Stimulated activated naive CD4-positive, alpha-beta T cell (primary cell): ENCODE measurements at places on chromosomes 7 and 10.
A peak's percentile ranks its signal among the peaks of the same experiment; 100 is the strongest.

DNA sequence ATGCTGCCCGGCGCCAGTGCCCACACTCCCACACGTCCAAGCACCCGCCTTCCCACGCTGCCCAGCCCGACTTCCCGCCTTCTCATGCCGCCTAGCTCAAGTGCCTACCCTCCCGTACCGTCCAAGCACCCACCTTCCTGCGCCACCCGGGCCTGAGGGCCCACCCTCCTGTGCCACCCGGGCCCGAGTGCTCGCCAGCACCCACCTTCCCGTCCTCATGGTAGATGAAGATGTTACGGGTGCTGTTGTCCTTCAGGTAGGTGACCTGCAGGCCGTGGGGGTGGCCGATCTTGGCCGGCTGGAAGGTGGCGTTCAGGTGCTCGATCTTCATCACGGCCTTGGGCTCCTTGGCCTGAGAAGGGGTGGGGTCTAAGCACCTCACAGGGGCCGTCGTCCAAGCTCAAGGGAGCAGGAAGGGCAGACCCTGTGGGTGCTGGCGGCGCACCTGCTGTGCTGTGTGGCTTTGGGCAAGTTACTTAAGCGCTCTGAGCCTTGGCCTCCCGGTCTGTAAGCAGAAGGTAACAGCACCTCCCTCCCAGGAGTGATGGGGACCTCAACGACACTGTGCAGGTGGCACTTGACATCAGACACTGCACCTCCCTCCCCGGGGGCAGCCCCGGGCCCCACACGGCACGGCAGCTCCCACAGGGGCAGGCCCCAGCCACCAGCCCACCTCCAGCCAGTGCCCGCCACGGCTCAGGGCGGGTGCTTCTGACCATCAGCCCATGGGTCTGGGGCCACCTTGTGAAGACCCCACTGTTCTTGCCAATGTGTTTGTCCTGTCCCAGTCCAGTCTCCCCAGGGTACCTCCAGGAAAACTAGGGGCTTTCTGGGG, 27.8 kb downstream of the GET4 start:
- DNase-seq = no peak

DNA sequence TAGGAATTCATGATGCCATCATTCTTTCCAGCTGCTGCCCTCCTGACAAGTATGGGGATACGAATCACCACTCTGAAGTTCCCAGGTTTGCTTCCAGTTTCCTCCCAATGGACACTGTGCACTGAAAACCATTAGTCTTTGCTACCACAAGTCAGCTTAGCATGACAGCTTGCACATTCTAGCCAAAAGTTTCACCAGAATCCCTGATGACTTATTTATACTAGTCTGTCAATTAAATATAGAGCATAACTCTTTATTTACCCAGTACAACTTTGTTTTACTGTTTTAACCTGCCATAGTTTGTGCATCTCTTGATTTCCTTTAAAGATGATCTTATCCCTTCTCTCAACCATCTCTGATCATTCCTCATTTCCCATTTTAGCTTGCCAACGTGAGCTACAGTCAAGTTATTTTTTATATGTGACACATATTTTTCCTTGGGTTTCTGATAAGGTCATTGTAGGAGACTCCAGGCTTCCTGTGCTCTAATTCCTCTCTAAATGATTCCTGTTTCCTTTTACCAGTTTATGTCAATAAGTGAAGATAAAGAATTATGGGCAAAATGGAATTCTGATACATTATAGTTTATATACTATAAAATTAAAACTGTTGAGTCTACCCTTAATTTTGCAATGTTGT, 167.5 kb upstream of the MEOX2 start:
- no peak for DNase-seq

DNA sequence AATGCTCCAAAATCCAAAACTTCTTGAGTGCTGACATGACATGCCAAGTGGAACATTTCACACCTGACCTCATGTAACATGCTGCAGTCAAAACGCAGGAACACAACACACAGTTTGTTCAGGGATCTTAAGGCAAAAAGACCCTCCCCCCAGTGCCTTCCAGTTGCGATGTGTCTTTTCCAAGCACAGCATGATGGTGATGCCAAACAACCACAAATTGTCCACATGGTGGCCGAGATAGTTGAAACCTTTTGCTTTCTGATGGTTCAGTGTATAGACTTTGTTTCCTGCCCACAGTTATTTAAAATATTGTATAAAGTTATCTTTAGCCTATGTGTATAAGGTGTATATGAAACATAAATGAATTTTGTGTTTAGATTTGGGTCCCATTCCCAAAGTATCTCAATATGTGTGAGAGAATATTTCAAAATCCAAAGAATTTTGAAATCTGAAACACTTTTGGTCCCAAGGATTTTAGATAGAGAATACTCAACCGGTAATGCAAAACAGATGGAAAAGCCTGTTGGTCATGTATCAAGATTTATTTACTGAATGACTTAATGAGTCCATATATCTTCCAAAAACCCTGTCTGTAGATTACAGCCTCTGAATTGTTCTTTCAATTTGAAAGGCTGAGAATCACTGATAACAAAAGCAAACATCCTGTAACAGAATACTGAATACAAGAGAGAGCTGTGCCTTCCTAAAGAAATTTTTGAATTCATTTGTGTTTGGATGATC, 93.4 kb upstream of the OIT3 start:
- DNase-seq = no peak

GRCh38 chr7:106138776-106139175, 26.7 kb upstream of the SYPL1 start:
- DNase-seq = no peak

GRCh38 chr10:94546901-94547185, 1.3 kb downstream of the HELLS start:
- no peak for DNase-seq

DNA sequence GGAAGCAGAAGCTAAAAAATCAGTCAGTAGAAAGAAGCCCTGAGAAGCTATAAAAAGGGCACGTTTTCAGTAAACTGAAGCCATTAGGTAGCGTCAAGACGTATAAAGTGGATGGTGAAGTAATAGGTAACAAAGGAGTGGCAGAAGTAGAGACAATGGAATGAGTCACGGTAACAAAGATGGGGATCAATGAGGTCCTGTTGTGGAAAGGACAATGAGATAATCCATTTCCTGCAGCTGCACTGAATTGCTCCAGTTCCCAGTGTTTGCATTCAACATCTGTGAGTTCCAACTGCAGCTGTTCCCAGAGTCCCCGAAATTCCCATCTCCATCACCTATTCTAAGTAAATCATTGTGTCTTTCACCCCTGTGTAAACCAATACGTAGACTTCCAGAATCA, 4.8 kb upstream of the HYCC1 start:
- DNase-seq = no peak

- DNase-seq = peak; percentile 15
Observed at GRCh38 chr10:93751832-93752231, 5.9 kb upstream of the LGI1 start.

DNA sequence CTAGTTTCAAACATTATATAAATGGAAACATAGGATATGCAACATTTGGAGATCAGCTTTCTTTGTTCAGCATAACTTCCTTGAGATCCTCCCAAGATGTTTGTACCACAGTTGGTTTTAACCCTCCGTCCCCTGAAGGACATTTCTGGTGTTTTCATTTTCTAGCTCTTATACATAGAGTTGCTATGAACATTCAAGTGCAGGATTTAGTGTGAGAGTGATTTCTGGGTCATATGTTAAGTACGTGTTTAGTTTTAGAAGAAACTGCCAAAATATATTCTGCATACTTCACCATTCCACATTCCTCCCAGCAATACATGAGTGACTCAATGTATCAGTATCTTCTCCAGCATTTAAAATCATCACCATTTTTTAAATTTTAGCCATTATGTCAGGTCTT, 588.7 kb upstream of the PFKP start:
- DNase-seq = no peak

DNA sequence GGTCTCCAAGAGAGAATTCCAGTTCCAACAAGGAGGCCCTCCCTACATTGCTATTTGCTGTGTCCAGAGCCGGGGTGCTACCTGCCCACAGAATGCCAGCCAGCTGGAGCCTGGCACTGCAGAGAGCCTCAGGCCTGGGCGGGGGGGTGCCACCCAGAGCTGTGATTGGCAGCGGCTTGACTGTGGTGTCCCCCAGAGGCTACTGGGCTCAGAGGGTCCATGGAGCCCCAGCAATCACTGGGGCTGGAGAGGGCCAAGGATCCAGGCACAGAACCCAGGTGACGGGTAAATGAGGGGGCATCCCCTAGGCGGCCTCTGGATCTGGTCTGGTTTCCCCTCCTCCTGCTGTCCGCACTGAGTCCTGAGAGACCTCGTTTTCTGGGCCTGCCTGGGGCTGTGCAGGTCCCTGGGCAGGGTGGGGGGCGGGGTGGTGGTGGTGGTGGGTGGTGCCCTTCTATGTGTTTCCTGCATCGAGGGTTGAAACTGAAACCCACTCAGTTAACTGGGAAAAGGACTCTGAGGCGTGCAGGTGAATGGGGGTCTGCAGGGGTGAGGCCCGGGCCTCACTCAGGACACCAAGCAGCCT, 12.6 kb downstream of the DPYSL4 start:
- no peak for DNase-seq

GRCh38 chr7:127831318-127832219, 179.6 kb downstream of the SND1 start:
- no peak for DNase-seq

GRCh38 chr7:1752111-1752510, 82.0 kb downstream of the ELFN1 start:
- DNase-seq = no peak

- no peak for DNase-seq
Observed at GRCh38 chr10:99548041-99548530, 15.3 kb downstream of the NKX2-3 start.

- no peak for DNase-seq
Observed at GRCh38 chr10:121152033-121152432, 300.9 kb downstream of the WDR11 start.

DNA sequence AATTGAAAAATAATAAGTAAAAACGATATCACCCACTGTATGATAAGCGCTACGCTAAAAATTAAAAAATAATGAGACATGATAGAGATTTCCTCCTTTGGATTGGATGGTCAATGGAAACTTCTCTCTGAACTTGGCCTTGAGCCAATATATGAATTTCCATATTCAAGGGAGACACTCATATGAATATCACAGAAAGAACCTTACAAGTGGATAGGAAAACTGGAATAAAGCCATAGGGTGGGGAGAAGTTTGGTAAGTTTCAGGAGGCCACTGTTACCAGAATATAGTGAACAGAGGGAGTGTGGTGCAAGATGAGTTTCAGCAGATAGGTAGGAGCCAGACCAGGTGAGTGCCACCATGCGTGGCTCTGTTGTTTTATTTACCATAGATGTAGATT, 147.2 kb downstream of the SEM1 start:
- no peak for DNase-seq

DNA sequence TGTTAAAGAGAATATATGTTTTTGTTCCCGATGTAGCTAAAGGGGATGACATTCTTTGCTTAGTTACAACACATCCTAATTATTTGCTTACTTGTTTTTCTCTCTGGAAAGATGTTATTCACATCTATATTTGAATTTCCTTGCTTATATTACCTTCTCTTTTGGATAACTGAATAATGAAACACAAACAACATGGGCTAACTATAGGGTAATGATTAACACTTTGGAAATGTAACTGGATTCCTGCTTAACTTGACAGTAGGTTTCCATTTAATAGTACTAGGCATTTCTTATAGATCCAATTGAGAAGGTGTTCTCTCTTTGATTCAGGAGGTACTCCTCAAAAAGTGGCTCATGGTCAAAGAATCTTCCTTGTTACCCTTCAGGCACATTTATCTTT, 141.1 kb downstream of the CCSER2 start:
- no peak for DNase-seq

DNA sequence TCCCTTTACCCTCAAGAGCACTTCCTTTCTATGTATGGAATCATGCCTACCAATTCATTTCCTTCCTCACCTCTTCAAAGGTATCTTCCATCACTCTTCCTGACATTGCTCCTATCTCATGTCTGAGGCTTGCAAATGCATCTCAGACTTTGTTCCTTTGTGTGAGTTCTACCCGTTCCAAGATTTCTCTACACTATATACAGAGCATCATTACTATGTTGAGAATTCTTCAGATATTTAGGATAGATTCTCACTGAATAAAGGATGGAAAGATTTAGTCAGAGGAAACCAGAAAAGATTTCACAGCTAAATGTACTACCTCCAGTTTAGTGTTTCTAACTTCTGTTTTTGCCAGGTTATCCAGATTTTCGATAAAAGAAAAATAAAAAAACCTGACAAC, 462.7 kb downstream of the PHTF2 start:
- no peak for DNase-seq

DNA sequence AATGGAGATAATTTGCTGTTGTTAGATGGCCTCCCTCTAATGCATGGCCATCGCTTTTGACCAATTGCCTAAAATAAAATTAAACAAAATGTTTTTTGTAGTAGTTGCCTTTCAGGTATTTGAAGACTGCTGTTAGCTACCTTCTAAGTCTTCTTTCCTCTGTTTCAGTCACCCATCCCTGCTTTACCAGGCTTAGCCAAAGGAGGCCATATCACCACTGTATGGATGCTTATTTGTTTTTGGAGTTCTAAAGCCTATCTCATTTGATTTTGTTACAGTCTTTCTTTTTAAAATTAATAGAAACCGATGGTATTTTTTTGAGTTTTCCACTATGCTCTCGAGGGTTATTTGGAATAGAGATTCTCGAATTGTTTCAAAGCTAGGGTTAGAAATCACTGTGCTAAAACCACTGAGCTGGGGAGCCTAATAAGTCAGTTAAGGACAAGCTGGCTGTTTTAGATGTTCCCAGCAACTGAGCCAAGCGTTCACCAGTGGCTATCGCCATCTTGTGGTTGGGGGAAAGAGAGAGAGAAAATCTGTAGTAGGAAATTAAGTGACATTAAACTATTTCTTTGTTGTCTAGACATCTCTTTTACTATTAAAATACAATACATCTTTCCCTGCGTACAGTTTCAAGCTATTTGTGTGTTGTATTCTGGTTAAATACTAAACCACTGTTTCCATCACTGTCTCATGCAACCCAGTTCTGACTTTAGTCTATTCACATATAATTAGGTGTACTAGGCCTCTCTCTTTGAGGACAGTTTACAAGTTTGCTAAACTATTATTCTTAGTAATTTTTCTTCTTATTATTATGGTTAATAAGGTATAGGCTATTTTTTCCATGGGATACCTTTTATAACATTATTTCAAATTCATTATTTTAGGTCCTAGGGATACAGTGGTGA, 52.2 kb downstream of the GPR158 start:
- DNase-seq = no peak

GRCh38 chr7:128383776-128384175, 22.3 kb upstream of the PRRT4 start:
- DNase-seq = no peak

GRCh38 chr7:82049891-82050533, 280.2 kb upstream of the HGF start:
- no peak for DNase-seq

GRCh38 chr7:128425850-128426249, 16.1 kb upstream of the IMPDH1 start:
- peak; percentile 62 for DNase-seq

- DNase-seq = no peak
Observed at GRCh38 chr7:37065779-37066271, 341.5 kb upstream of the AOAH start.
